ENCODE measurements at places on chromosomes 7 and 10.

- peak; percentile 61 for DNase-seq
Measured at GRCh38 chr10:96998329-96998888, 166.3 kb downstream of the LCOR start.

DNA sequence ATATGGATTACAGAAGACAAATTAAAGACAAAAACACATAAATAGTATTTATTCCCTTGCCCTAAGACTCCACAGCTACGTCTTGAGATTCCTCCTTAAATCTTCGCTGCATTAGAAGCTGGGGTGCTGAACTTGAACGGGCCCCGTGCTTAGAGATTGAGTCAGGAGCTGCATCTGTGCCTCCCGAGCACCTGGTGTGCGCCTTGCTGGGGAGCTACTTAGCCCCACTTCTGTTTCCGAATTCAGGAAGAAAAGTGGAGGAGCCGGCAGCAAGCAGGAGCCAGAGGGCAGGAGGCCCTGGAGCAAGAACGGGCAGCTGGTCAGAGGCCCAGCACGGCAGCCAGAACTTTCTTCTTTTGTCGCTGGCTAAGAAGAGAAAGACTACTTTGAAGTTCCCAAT is 30.4 kb upstream of the RNF32 start:
- DNase-seq = no peak

DNA sequence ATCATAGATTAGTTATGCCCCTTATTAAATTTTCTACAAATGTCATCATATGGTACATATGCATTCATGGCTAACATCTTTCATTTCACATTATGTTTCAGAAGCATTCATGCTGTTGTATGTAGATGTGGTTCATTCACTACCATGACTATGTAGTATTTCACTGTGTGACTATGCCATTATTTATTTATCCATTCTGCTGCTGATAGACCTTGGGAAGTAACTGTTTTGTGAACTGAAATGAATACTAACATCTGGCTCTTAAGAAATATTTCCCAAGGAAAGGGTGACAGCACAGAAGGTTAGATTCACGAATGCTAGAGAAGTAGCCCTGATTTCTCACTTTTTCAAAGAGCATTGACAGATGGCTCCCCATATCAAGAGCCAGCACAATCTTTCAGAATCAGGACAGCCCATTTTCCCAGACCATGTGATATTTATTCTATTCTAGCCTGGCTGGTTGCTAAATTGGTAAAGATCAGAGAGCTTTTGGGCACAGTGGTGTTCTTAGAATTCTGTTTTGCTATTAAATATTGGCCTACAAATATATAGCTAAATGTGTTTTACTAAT is 157.4 kb downstream of the DYNC1I1 start:
- DNase-seq = no peak

DNA sequence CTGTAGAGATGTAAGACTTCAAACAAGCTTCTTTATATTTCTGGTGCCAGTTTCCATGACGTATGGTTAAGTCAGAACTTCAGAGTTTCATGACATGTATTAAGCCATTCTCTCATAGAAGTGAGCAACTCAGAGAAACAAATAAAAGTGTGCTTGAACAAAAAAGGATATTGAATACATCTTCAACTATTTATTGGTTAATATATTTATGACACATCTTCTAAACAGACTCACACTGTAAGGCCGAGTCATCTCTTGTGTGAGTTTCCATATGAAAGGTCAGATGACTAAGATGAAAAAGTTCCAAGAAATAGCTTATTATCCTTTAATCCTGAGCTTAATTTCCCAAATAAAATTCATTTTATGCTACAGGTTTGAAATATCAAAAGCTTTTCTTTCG is 105.5 kb upstream of the CSTF2T start:
- peak; percentile 48 for DNase-seq

DNA sequence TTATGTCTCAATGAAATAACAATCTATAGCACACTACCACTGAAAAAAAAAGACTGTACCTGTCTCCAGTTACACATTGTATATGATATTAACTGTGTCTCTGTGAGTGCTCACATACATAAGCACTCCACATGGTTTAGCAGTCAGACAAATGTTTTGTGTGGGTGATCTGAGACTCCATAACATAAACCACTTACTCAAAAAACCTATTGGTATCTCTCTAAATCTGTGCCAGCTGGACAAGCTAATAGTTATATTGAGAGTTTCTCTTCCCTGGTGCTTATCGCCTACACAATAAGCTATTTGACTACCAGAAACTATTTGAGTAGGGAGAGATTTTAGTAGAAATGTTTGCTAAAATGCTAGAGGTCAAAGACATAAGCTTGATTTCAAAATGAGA is 190.1 kb upstream of the AGR3 start:
- DNase-seq = no peak

DNA sequence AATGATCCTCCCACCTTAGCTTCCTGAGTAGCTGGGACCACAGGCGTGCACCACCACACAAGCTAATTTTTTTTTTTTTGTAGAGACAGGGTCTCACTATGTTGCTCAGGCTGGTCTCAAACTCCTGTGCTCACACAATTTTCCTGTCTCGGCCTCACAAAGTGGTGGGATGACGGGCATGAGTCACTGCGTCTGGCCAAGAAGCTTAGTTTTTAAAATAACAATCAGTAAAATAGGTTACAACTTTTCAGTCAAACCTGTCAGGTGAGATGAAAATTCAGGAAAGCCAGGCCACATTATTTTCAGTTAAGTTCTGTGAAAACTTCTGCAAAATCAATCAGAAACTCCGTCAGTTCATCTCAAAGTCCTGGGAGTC is 55.4 kb downstream of the FAM241B start:
- no peak for DNase-seq

DNA sequence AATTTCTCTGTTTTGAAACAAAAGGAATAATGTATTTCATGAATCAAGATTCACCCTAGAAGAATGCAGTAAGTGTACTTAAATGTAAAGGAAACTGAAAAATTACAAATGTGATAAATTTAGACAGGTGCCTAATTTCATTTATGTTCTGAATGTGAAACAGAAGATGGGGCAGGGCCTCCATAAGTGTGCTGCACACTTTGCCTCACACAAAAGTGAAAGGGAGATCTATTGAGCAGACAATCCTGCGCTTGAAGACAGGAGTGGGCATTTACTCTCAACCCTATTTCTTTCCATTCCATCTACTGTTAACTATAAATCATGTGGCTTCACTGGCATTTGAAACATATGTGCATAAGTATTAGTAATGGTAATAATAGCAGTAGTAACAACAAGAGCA is 36.2 kb downstream of the GNG11 start:
- no peak for DNase-seq

Data from fibroblast of skin of scalp (primary cell).